Stimulated activated CD8-positive, alpha-beta memory T cell treated with anti-CD3 and anti-CD28 coated beads, Interleukin-4, amount 100 ng/mL, for 4 hours (primary cell): ENCODE measurements at places on chromosomes 5 and 9.

GRCh38 chr5:131156957-131157356 lies 8.1 kb downstream of the HINT1 start:
- DNase-seq = no peak

GRCh38 chr9:15349892-15350761 lies 43.1 kb upstream of the TTC39B start:
- DNase-seq = no peak

- no peak for DNase-seq
Measured at GRCh38 chr9:75658301-75658905, 232.1 kb upstream of the PCSK5 start.

- DNase-seq = no peak
Measured at GRCh38 chr5:152051499-152052454, 127.1 kb upstream of the GLRA1 start.

DNA sequence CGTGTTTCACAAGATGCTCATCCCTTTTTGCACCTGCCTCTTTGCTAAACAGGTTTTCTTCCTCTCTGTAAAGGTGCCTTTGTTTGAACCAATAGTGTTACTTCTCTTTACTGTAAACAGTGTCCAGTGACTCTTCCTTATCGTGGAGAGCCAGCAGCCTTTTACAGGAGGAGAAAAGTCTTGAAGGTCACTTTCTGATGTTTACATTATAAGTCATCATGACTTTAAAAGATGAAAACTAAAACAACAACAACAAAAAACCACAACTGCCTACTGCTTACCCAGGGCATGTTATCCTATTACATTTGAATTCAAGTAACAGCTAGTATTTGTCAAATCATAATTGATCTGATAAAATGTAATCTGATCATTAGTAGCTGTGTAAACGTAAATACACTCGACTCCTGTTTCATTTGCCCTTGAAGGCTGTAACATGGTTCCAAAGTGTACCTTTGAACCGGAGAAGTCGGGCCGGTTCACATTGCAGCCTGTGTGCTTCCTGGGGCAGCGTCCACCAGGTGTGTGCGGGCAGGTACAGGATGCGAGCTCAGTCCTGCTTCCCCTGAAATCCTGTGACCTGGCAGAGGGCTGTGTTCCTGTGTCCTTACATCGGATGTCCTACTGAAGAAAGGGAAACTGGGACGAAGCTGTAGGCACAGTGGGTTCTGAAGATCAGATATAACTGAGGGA lies 118.1 kb downstream of the C9orf152 start:
- DNase-seq = no peak

DNA sequence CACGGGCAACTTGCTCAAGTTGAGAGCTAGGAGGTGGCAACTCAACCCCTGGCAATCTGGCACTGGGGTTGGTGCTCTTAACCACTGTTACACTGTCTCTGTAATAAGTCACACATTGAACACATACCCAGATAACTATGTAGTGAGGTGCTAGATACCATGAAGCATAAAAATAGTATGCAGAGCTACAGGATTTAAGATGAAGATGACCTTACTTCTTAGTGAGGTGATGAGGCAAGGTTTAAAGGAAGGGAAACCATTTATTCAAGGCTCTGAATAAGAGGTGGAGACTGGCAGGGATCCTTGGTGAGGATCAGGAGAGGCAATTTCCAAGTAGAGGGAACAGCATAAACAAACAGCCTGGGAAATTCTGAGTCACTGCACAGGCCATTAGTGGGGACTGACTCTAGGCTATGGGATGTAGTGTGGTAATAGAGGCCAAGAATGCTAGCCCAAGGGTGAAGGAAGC lies 67.6 kb upstream of the NR3C1 start:
- DNase-seq = no peak
